Activated T-helper 2 cell treated with anti-CD3 and anti-CD28 coated beads, Interferon-gamma antibody, Interleukin-2, Interleukin-4, amounts not matched to agents 10 μg/mL and 5 μg/mL and 100 μg/mL, durations not matched to agents 14 hours and 24 hours and 36 hours (primary cell): ENCODE measurements at places on chromosomes 12 and 14. TPM values are rescaled to one million over a fixed set of nuclear protein-coding genes. Genes with fewer than 3 reads are reported as not detected.

GRCh38 chr14:70924521-70924920 is 17.3 kb downstream of the PCNX1 start:
- DNase-seq = no peak

NELL2 gene
- 7.7 and 10.2 TPM in 2 replicates for total RNA-seq

RBP5 gene
- total RNA-seq = 1.2 TPM in 1 of 2 replicates, not detected in the other

HRK gene
- total RNA-seq = not detected in 2 replicates

IL22 gene
- total RNA-seq = 0.80 TPM in 1 of 2 replicates, not detected in the other

TMEM121 gene
- total RNA-seq = 8.2 and 9.6 TPM in 2 replicates

- no peak for DNase-seq
These were observed 65.8 kb downstream of the RIC8B start for GRCh38 chr12:106840243-106840642.

GRCh38 chr14:96734076-96734622 is 63.0 kb upstream of the VRK1 start:
- DNase-seq = no peak

GRCh38 chr12:54232790-54233189 is 44.0 kb upstream of the SMUG1 start:
- DNase-seq = no peak

NEUROD4 gene
- total RNA-seq = not detected in 2 replicates

PPFIA2 gene
- total RNA-seq = not detected in 2 replicates

GRCh38 chr12:103832048-103832997 is 8.7 kb downstream of the NT5DC3 start:
- no peak for DNase-seq

DNA sequence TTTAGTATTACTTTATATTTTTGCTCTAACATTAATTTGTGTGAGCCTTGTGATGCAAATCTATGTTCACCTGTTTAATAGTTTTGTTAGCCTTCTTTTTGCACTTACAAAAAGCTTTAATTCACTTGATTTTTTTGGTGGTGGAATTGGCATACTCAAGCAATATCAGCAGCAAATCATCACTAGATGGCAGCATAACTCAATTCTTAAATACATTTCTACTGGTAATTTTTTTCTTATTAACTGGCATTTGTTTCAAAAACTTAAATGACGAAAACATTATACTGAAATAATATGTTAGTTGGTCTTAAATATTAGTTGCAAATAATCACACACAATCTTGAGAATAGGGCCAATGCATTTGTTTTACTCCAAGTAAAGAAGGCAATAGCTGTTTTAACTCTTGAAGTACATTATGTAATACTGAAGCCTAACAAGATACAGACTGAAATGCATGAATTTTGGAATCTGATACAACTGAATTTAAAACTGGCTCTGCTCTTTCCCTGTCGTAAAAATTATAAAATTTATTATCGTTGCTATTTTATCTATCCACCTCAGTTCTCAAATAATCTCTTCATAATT is 151.5 kb downstream of the ATXN7L3B start:
- no peak for DNase-seq

DNA sequence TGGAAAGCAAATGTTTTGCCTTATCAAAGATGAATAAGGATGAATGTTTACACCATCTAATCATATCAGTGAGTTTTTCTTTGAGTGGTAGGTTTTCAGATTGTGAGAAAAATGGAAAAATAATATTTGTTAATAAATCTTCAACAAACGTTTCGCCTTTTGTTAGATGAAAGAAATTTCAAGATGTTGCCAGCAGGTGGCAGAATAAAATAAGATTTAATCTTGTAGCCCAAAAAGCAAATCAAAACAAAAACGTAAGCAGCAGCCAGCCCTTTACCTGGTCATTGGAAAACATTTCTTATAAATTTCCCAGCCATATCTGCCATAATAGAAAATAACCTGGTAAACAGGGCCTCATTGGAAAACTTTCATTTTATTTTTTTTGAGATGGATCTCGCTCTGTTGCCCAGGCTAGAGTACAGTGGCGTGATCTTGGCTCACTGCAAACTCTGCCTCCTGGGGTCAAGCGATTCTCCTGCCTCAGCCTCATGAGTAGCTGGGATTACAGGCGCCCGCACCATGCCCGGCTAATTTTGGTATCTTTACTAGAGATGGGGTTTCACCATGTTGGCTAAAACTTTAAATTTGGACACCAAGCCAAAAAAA is 15.4 kb upstream of the TMEM120B start:
- DNase-seq = no peak

DNA sequence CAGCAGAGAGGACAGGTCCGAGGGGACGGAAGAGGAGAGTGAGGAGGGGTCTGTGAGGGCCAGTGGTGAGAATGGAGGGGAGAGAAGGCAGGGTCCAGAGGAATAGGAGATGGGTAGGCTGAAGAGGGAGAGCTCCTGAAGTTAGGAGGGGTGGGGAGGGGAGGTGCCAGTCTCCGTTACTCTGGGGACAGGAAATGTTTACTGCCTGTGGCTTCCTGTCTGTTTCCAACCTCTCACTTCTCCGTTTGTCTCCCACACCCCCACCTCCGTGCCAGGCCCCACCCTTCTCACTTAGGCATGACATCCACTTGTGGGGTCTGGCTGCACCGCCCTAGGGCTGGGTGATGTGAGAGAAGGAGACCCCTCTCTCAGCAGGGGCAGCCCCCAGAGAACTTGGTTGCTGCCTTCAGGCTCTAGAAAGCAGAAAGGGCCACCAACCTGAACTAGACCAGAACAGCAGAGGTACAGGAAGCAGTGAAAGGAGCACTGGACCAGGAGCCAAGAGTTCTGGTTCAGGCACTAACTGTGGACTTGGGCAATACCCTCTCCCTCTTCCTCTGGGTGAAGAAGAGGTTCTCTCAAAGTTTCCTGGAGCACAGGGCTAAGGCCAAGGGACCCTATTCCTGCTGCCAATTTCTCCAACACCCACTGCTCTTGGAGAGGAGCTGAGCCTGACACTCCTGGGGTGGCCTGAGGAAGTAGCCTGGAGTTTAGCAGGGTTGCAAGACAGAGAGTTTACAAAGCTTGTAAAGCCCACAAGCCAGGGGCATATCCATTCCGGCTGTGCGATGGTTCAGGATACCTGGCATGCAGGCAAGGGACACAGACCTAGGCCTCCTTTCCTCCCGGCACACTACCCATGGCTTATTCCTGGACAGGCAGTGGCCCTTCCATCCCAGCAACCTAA is 5.5 kb downstream of the ITGA5 start:
- peak; percentile 71 for DNase-seq

- no peak for DNase-seq
These were observed 40.3 kb upstream of the NTF3 start for GRCh38 chr12:5391653-5392052.
